ENCODE measurements at places on chromosomes 7 and 10.

DNA sequence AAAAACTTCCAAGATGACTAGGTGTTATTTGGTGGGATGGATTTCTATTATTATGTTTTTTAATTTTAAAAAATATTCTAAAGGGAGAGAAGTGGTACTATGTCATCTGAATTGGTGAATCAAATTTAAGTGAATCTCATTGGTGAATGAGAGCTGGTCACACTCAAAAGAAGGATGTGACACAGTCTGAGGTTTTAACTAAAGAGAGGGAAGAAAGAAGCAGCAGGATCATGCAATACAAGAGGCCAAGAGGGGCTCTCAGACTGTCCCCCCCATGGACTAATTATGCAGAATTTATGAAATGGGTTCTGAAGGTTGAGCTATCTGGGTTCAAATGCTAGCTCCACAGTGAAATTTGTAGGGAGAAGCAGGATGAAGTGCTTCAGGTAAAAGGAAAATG, 16.2 kb downstream of the MACC1 start:
- DNase-seq = no peak

DNA sequence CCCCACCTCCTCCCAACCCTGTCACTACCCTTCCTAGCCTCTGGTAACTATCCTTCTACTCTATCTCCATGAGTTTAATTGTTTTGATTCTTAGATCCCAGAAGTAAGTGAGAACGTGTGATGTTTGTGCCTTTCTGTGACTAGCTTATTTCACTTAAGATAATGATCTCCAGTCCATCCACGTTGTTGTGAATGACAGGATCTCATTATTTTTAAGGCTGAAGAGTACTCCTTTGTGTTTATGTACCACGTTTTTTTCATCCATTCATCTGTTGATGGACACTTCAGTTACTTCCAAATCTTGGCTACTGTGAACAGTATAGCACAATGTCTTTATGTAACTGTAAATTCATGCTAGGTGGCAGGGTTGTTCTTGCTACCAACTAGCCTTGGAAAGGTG, 461.6 kb downstream of the PLXDC2 start:
- DNase-seq = no peak

GRCh38 chr10:15227611-15228372, 59.3 kb upstream of the NMT2 start:
- no peak for DNase-seq

- no peak for DNase-seq
Observed at GRCh38 chr10:32384171-32384570, 37.2 kb upstream of the EPC1 start.

- no peak for DNase-seq
Observed at GRCh38 chr10:88733215-88733614, 26.6 kb upstream of the LIPN start.

GRCh38 chr7:139035586-139036353, at the start of gene ZC3HAV1L:
Gene ZC3HAV1L (minus strand): TSS chr7:139036042. CDS start chr7:139036017, 25 bp downstream.
- peak; percentile 19 for DNase-seq

GRCh38 chr7:25495342-25496250, 267.3 kb upstream of the NPVF start:
- DNase-seq = no peak

- no peak for DNase-seq
Observed at GRCh38 chr10:21524526-21525366, 736 bp downstream of the SKIDA1 start.

DNA sequence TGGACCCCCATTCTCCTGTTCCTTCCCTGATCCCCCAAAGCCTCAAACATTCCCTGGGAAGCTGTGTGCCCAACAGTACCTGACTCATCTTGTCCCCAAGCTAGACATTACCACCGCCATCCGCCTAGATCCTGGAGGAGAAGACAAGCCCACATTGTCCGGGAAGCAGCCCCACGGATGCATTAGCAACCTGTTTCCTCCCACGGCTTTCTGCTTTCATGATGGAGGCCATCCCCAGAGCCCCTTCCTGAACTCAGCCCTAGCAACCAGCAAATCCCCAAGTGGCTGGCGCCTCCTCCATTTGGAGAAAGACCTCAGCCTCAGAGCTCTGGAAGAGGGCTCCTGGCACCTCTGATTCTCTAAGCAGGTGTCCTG, 2.3 kb upstream of the SLC29A3 start:
- no peak for DNase-seq
